ENCODE measurements at places on chromosomes 13 and 19.

DNA sequence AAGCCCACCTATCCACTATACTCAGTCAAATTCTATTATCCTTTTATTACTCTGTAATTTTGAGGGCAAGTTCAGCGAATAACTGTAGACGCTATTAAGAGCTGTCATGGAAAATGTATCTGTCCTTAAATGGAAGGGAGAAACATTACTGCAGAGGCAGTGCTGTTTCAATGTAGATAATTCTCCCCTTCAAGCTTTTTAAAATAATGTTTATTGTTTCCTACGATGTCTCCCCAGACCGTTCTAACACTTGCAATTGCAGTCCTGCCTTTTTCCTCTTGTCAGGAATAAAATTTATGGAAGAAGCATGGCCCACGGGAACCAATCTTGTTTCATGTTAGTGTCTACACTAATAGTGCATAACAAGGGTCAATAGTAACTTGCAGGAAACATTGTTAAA is 159.5 kb downstream of the GPC6 start:
- no peak for DNase-seq

- no peak for DNase-seq
Observed at GRCh38 chr13:42686165-42686564, 95.2 kb upstream of the FAM216B start.

DNA sequence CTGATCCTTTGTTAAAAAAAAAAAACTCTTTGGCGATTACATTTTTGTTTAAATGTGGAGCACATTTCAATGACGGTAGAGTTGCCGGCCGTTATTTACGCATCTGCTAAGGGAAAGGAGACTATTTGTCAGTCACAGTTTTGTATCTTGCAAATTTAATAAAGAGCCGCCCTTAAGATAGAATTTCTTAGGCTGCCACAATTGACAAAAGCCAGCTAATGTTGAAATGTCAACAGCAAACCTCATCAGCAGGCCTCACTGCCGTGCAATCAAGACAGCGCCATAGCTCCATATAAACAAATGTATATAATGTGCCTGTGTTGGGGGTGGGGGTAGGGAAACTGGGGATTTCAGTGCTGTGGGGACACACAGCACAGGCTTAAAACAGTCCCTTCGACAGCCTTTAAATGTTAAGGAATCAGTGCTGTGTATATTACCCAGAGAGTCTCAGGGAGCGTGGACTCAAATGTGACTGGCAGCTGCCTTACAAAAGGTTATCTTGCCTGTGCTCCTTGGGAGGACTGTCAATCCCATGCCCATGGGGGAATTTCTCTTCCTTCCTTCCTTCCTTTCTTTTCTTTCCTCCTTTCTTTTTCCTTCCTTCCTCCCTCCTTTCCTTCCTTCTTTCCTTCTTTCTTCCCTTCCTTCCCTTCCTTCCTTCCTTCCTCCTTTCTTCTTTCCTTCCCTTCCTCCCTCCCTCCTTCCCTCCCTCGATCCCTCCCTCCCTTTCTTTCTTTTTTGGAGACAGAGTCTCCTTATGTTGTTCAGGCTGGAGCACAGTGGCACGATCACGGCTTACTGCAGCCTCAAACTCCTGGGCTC is 108.0 kb downstream of the URI1 start:
- DNase-seq: no peak

DNA sequence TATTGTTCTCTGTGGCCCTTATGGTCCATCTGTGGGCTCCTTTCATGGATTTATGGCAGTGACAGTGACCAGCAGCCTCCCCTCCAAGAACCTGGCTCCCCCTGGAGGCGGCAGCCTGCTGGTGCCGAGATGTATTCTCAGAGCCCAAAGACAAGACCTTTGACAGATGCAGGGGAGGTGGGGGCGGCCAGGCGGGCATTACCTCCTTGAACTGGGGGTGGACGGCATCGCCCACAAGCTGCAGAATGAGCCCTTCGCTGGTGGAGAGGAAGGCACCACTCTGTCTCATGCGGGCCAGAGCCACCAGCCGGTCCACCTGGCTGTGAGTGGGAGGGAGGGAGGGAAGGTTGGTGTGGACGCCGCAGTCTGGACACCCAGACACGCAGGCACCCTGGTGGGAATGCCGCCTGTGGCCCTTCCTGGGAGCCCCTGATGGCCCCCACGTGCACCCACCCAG is 6.6 kb downstream of the ISOC2 start:
- no peak for DNase-seq

GRCh38 chr13:94683409-94683808 is 28.9 kb downstream of the SOX21 start:
- no peak for DNase-seq

GRCh38 chr19:3672993-3673392 is 27.3 kb downstream of the PIP5K1C start:
- no peak for DNase-seq

GRCh38 chr19:10643172-10643967 is 10.8 kb upstream of the ILF3 start:
- DNase-seq: no peak

Measured in astrocyte (in vitro differentiated cells and primary cell).